ENCODE measurements at places on chromosomes 5 and 9.
A peak's percentile ranks its signal among the peaks of the same experiment; 100 is the strongest.

DNA sequence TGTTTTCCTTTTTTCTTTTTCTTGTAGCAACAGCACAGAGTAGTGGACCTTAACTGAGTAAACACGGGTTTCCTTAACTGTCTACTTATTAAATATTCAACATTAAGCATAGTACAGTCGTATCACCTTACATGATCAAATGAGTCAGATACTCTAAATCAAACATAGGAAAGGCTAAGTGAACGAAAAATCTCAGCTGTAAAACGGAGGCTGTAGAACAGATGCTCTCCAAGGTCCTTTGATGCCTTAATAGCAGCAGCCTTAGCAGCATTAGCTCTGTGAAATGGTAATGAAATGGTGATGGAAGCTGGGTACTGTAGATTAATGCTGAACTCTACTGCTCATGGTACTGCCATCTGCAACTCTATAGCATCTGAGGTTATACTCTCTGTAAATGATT lies 1433.3 kb upstream of the C9orf72 start:
- DNase-seq, result no peak

DNA sequence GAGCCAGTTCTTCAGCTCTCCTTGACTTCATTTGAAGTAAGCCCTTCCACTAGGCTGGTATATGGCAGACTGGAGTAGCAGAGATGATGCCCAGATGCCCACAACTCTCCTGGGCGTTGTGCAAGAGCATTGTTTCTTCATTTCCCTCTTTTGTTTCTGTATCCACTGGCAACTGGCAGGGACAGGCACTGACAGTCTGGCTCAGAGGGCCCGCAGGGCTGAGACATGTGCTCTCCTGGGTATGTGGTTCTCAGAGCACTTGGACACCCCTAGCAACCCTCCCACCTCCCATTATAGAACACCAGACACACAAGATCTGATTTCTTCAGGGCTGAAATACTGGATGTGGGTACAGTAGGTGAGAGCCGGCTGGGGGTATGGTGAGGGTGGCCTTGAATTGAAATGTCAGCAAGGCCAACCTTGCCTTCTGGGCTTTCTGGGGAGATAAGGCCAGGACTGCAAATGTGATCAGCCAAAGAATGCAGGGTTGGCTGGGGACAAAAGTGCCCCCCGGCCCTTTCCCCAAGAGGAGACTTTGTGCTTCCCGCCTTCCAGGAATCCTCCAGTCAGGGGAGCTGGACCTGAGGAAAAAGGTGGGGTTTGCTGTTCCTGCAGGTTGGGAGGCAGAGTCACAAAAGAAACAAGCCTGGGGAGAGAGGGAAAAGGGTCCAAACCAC lies 28.6 kb upstream of the CTNNA1 start:
- DNase-seq, result peak; percentile 54

DNA sequence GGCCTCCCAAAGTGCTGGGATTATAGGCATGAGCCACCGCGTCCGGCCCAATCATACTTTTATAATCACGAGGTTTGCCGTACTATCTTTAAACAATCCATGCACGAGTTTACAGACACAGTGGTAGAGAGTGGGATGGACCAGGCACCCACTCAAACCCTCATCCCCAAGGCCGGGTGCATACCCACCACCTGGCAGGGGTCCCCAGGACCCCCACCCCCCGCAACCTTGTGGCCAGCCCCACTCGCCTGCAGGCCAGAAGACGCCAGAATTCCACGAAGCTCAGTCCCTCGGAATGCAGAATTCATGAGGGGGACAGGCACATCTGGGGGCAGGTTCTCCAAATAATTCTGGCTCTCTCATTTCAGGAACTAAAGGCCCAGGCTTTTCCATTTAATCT lies 17.1 kb downstream of the NACC2 start:
- DNase-seq, result no peak

DNA sequence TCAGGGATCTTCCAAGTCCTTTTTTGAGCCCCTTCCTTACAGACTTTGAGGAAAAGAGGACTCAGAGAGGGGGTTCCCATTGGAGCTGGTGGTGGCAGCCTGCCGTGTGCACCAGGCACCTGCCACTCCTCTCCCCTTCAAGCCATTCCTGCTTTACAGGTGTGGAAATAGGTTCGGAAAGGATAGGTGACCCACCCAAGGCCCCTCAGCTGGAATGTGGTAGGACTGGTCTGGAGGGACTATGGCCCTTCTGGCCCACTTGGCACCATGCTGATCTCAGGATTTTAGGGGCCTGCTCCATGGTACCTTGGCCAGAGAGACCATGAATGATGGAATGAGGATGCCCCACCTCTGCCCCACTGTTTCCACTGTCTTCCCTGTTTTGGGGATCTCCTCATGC lies 1.4 kb downstream of the GALNT12 start:
- no peak for DNase-seq

DNA sequence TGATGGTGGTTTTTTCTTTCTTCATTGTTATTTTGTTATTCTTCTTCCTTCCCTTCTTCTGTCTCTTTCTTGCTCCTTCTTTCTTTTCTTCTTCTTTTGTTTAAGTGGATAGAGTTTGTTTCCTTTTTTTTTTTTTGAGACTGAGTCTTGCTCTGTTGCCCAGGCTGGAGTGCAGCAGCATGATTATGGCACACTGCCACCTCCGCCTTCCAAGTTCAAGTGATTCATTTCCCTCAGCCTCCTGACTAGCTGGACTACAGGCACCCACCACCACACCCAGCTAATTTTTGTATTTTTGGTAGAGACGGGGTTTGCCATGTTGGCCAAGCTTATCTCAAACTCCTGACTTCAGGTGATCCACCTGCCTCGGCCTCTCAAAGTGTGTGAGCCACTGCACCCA lies 40.3 kb downstream of the JAK2 start:
- no peak for DNase-seq

DNA sequence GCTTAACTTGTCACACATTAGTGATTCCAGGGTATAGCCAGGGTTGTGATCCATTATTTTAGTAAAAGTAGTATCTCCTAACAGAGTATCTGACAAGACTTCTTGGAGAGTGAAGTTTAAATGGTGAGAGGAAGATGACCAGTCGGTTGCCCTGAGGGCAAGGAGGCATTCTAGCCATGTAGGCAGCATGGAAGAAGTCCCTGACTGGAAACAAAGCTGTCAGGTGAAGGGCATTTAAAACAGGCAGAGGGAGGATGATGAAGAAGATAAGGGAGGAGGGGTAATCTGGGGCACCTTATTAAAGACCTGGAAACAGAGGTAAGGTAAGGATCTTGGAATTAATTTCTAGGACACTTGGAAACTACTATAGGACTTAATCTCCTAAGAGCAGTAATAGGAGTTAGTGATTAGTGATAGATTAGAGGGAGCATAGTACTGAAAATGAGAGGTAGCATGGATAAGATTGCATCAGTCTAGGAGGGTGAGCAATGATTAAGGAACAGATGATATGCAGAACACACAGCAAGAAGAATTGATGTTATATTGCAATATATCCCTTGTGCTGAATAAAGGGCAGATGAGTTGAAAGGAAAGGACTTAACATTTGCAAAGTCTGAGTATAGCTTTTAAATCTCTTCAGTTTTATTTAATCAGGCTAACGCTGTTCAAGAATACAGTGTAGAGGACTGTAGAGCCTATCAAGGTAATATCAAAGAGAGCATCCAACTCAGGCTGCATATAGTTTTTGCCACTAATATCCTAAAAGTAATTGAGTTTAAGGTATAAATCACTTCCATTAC lies 9.6 kb downstream of the KIF2A start:
- DNase-seq, result no peak

DNA sequence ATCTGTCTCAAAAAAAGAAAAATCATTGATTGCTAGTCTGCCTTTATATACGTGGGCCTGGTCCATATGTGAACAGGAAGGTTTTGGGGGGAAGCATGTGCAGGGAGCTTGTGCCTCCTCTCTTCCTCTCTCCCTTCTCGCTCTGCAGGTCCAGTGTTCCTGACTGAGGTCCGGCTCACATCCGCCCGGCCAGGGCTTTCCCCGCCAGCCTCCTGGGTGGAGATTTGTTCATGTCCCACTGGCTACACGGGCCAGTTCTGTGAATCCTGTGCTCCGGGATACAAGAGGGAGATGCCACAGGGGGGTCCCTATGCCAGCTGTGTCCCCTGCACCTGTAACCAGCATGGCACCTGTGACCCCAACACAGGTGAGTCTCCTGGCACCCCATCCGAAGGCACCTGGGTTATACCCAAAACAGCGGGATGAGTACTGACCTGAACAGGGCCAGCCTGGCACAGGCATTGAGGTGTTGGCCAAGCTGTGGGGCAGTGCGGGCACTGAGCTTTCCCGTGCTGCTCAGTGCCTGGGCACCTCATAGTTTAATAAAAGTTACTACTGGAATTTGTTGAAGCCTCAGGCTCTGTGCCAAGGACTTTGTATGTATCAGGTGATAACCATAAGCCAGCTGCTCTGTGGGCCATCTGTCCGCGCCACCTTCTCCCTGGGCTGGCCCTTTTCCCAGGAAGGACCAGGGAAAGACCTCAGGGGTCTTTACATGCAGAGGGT lies 39.4 kb upstream of the AIF1L start:
- DNase-seq, result no peak

DNA sequence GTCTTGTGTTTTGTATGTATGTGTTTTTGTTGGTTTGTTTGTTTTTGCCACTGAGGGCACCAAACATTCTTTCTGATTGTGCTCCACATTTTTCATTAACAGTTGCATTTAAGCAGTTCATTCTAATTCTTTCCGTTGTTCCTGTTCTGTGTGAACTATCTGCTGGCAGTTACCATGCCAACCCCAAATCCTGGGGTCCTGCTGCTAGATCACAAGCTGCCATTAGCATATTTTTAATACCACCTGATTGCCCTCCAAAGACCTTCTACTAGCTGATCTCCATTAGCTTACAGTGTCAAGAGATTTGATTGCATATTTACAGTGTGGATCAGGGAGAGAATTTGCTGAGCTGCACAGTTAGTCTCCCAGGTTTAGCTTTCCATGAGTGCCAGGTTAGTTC lies 40.6 kb upstream of the STARD4 start:
- DNase-seq, result no peak

GRCh38 chr9:129836311-129837007 lies 1.2 kb downstream of the USP20 start:
- DNase-seq, result peak; percentile 72

DNA sequence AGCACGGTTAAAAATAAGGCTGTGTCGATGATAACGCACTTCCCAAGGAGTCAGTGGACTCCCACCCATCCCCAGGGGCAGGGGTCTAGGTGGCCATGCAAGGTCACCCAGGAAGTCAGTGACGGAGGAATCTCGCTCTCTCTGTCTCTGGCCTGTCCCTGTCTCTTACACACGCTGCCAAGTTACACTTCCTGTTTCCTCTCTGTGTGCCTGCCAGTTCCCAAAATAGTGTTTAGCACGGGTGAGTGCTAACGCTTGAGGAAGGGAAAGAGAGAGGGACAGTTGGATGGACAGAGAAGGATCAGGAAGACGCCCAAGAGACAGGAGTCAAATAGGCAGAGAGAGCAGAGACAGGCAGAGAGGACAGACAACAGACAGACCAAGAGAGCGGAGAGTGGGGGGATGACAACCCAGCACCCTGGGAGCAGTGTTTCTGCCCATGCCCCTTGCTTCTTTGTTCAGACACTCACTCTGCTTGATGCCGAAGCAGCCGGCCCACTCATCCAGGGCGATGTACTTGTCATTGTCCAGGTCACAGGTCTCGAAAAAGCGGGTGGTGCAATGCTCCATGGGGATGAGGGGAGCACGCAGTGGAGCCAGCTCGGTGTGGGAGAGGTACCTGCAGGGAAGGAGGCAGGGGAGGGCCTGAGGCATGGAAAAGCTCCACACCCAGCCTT lies 23.0 kb downstream of the SPARC start:
- DNase-seq, result peak; percentile 46

DNA sequence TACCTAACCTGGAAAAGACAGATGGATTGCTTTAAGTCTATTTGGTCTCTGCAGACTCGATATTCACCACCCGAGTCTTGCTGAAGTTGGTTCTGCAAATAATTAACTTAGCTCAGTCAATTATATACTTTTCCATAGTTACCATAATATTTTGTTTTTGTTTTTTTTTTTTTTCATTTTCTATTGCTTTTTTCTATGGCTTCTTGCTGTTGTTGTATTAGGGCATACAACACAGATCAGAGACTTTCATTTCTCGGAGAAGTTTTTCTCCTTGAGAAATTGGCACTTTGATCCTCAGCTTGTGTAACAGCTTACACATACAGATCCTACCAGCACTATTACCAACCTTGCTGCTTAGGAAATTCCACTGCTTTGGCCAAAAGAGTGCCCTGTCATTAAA lies 88.0 kb downstream of the GPR21 start:
- no peak for DNase-seq

DNA sequence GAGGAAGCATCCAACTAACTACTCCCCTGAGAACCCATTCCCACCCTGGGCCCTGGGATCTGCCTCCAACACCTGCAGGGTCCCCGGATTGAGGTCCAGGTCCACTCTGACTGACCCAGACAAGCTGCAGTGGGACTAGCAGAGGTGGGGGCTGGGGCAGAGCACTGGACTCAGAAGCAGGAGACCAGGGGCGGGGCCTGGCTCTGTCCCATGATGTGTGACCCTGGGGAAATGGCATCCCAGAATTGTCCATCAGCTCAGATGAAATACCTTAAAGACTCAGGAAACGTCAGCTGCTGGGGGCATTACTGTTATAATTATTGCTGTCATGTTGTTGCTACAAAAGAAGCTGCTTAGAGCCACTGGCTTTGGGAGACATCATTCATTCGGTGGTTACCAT lies 202.4 kb downstream of the C9orf50 start:
- no peak for DNase-seq

All from hematopoietic multipotent progenitor cell treated with erythropoietin and hydrocortisone succinate and interleukin-3 and kit ligand, for 6 days (in vitro differentiated cells).